ENCODE measurements at places on chromosomes 16 and 17.
A peak's percentile ranks its signal among the peaks of the same experiment; 100 is the strongest.

- no peak overlapping the region for H3K4me3 ChIP-seq
- peaks cover 3% of the 10 kb centered on the region for H3K36me3 ChIP-seq
- H3K27ac ChIP-seq, result no peak overlapping the region
- H3K4me1 ChIP-seq, result no peaks in the 10 kb centered on the region
- no peaks in the 10 kb centered on the region for H3K27me3 ChIP-seq
Measured at GRCh38 chr17:56880571-56880970, 33.3 kb downstream of the TRIM25 start.

- no peak overlapping the region for H3K4me3 ChIP-seq
- H3K36me3 ChIP-seq, result peaks cover 1% of the 10 kb centered on the region
- no peak overlapping the region for H3K27ac ChIP-seq
- no peaks in the 10 kb centered on the region for H3K4me1 ChIP-seq
Measured at GRCh38 chr17:73419881-73420280, 108.1 kb upstream of the CDC42EP4 start.

- no peaks in the 10 kb centered on the region for H3K36me3 ChIP-seq
- H3K4me3 ChIP-seq, result no peak overlapping the region
- H3K4me1 ChIP-seq, result no peaks in the 10 kb centered on the region
- H3K27me3 ChIP-seq, result peaks cover 26% of the 10 kb centered on the region
- DNase-seq, result no peak
- no peak overlapping the region for H3K27ac ChIP-seq
Measured at GRCh38 chr17:57963149-57963511, 7.9 kb upstream of the CUEDC1 start.

DNA sequence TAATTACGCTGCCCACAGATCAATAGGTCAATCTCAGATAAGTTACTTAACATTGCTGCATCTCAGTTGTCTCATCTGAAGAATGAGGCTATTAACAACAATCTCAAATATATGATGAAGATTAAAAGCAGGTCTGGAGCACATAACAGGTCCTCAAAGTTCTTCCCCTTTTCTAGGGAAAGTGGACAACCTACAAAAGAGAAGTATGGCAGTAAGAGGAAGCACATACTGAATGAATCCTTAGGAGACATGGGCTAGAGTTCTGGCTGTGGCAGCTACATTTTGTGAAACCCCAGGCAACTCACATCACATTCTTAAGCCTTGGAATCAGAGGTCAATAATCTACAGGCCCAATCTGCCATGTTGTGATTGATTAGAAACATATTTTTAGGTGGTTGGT is 180.6 kb downstream of the PCTP start:
- no peak overlapping the region for H3K27ac ChIP-seq
- peaks cover 2% of the 10 kb centered on the region for H3K27me3 ChIP-seq
- H3K4me1 ChIP-seq, result no peaks in the 10 kb centered on the region
- H3K36me3 ChIP-seq, result no peaks in the 10 kb centered on the region
- DNase-seq, result no peak

DNA sequence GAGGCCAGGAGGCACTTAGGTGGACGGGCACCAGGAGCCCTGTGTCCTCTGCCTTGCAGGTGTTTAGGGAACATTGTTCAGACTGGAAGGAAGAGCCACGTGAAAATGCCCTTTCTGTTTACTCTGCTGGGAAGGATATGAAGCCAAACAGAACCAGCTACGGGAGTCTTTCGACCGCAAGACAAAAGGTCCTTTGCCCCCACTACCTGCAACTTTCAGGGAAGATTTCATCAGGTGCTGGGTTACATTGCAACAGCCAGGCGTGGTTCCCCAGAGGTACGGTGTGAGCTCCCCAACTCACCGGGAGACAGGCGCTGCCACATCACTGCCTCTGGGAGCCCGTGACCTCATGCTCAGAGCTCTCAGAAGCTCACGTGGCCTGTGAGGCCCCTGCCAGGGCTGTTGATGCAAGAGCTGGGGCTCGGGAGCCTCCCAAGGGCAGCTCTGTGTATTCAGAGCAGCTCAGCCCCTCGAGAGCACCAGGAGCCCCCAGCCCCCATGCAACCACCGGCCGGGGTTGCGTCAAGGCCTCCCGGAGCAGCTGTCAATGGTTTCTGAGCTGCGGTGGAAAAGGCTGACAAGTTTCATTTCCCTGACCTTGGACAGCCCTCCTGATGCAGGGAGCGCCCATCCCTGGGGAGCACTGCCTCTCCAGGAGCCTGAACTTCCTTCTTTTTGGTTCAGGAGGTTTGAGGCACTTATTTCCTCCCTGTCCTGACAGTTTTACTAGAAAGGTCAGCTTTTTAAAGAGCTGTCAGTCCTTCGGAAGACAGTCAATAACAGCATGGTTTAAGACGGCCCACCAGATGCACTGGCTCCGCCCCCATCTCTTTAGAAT is 42.1 kb downstream of the TBC1D16 start:
- no peaks in the 10 kb centered on the region for H3K36me3 ChIP-seq
- H3K4me3 ChIP-seq, result peak overlapping the region; percentile 79
- peaks cover 37% of the 10 kb centered on the region for H3K4me1 ChIP-seq
- peak; percentile 81 for DNase-seq
- peaks cover 6% of the 10 kb centered on the region for H3K27me3 ChIP-seq

DNA sequence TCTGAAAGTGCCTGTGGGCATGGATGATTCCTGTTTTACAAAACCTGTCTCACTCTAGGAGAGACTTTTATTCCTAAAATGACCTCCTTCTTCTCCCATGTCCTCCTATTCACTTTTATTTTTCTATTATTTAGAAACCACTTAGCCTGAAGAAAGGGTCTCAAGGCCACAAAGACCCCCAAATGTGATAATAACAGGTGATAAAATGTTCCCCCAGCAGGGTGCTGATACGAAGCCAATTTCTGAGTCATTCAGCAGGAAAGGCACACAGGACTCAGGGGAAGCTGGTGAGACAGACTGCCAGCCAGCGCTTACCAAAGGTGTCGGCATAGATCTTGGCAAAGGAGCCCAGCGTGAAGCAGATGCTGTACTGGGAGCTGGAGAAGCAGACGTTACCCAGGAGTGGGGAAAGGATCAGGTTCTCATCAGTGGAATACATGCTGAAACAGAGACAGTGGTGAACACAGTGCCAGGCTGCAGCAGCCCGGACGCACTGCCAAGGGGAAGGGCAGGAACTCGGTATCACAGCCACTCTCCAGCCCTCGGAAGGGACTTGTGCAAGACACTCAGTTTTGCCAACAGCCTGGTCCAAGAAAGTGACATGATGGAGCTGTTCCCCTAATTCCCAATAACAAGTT is 24.6 kb downstream of the HIGD1B start:
- no peak for DNase-seq
- H3K36me3 ChIP-seq, result peaks cover 59% of the 10 kb centered on the region
- H3K27me3 ChIP-seq, result no peaks in the 10 kb centered on the region

- DNase-seq, result no peak
- no peaks in the 10 kb centered on the region for H3K27me3 ChIP-seq
- peaks cover 65% of the 10 kb centered on the region for H3K36me3 ChIP-seq
- no peak overlapping the region for H3K4me3 ChIP-seq
Measured at GRCh38 chr17:82943751-82944150, 103.9 kb upstream of the ZNF750 start.

DNA sequence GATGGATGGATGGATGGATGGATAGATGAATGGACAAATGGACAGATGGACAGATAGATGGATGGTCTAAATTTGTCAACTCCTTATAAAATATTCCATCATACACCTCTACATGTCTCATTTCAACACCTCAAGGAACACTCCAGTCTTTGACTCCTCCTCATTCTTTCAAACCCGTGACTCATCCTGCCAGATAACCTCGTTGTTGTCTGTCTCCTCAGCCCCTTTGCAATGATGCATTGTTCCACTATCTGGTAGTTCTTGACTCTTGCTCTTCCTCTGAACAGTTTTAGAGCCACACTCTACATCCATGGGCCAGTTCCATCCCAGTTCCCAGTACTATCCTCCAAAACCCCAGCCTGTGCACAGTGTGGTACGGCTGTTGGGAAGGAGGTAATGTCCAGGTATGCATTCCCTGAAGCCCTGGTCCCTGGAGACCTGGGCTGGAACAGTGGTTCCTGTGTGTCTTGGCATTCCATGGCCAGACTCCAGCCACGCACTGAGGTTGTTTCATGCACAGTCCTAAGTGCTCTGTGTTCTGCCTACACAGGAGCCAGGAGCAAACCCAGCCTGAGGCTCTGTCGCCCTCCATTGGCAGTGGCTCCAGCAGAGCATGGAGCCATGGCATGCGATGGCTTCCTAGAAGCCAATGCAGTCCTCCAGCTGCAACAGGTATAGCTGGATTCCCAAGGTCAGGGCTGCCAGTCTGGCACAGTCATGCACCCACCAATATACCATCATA is 105.7 kb downstream of the C17orf67 start:
- H3K27ac ChIP-seq, result no peak overlapping the region
- H3K36me3 ChIP-seq, result no peaks in the 10 kb centered on the region
- H3K4me3 ChIP-seq, result no peak overlapping the region
- DNase-seq, result no peak
- peaks cover 8% of the 10 kb centered on the region for H3K27me3 ChIP-seq
- no peaks in the 10 kb centered on the region for H3K4me1 ChIP-seq

DNA sequence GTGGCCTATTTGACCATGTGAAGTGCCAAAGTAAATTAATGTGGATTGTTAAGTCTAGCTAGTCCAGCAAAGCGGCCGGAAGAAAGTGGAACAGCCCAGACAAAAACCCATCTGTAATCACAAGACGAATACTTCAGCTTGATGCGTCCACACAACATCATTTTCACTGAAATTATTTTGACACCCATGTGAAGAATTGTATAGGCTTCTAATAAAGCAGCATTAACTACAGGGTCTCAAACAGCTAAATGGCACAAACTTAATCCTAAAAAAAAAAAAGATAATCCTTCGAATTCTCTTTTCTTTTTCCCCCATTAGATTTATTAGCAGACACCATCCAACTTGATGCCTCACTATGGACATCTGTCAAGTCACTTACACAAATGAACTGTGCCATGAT is 73.8 kb downstream of the TOX3 start:
- H3K4me1 ChIP-seq, result no peaks in the 10 kb centered on the region
- DNase-seq, result no peak
- no peaks in the 10 kb centered on the region for H3K36me3 ChIP-seq
- no peak overlapping the region for H3K4me3 ChIP-seq

DNA sequence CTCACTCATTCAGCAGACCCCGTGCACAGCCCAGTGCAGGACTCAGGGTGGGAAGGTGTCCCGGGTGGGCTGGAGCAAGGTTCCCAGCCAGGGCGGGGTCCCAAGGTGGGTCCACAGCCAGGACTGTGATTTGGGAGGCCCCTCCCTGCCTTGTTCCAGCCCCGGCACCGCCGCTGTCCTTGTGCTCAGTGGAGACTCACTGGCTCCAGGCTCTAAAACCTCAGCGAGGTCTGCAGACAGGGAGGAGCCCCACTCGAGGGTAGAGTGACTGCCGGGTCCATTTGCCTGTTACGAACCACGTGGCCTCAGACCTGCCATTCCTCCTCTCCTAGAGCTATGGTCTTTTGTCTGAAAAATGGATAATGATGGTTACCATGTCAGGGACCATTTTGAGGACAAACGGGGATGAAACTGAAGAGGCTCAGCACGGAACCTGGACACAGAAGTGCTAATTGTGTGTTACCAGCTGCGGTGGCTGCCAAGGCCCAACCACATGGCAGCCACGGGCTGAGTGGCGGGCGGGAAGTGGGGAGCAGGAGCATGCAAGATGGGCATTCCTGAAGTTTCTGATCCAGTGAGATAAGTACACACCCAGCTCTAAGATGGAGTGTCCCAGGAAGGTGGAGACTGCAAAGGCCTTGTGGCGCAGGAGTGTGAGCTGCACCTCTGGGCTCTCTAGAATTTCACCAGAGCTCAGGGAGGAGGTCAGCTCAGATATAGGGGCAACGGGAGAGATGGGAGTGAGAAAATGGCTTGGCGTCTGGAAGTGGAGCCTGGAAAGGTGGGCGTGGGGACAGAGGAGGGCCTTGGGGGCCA is 317.6 kb downstream of the SEC14L1 start:
- peak overlapping the region; percentile 96 for H3K27ac ChIP-seq
- no peaks in the 10 kb centered on the region for H3K27me3 ChIP-seq
- H3K4me3 ChIP-seq, result peak overlapping the region; percentile 97
- H3K4me1 ChIP-seq, result peaks cover 65% of the 10 kb centered on the region
- H3K36me3 ChIP-seq, result peaks cover 59% of the 10 kb centered on the region

GRCh38 chr17:8326511-8327302 is 12.9 kb upstream of the ODF4 start:
- peaks cover 44% of the 10 kb centered on the region for H3K27me3 ChIP-seq
- H3K27ac ChIP-seq, result no peak overlapping the region
- peak overlapping the region; percentile 79 for H3K4me3 ChIP-seq
- H3K36me3 ChIP-seq, result no peaks in the 10 kb centered on the region
- H3K4me1 ChIP-seq, result peaks cover 17% of the 10 kb centered on the region
- DNase-seq, result peak; percentile 70

- peak; percentile 78 for DNase-seq
- H3K4me1 ChIP-seq, result peaks cover 37% of the 10 kb centered on the region
- peak overlapping the region; percentile 94 for H3K4me3 ChIP-seq
Measured at GRCh38 chr17:30824002-30824355, 513 bp downstream of the CRLF3 start.

- H3K4me3 ChIP-seq, result no peak overlapping the region
- H3K4me1 ChIP-seq, result no peaks in the 10 kb centered on the region
- no peaks in the 10 kb centered on the region for H3K36me3 ChIP-seq
- peaks cover 2% of the 10 kb centered on the region for H3K27me3 ChIP-seq
- no peak overlapping the region for H3K27ac ChIP-seq
- no peak for DNase-seq
Measured at GRCh38 chr16:6483469-6484033, 849.1 kb upstream of the RBFOX1 start.

GRCh38 chr16:5653789-5654188 is 556.2 kb upstream of the EEF2KMT start:
- H3K4me1 ChIP-seq, result no peaks in the 10 kb centered on the region
- no peak for DNase-seq
- H3K36me3 ChIP-seq, result no peaks in the 10 kb centered on the region
- H3K27ac ChIP-seq, result no peak overlapping the region
- no peaks in the 10 kb centered on the region for H3K27me3 ChIP-seq

- H3K27me3 ChIP-seq, result peaks cover 39% of the 10 kb centered on the region
- H3K36me3 ChIP-seq, result no peaks in the 10 kb centered on the region
- no peak for DNase-seq
- peaks cover 2% of the 10 kb centered on the region for H3K4me1 ChIP-seq
Measured at GRCh38 chr17:68592009-68592408, 9.2 kb downstream of the FAM20A start.

GRCh38 chr17:7392696-7393612 is 1.4 kb downstream of the PLSCR3 start:
- no peak for DNase-seq
- peak overlapping the region; percentile 96 for H3K4me3 ChIP-seq
- peak overlapping the region; percentile 51 for H3K27ac ChIP-seq
- peaks cover 28% of the 10 kb centered on the region for H3K4me1 ChIP-seq
- H3K36me3 ChIP-seq, result peaks cover 25% of the 10 kb centered on the region

GRCh38 chr17:27544350-27545131 is 86.4 kb upstream of the LGALS9 start:
- peaks cover 1% of the 10 kb centered on the region for H3K36me3 ChIP-seq
- H3K27me3 ChIP-seq, result peaks cover 3% of the 10 kb centered on the region
- peaks cover 77% of the 10 kb centered on the region for H3K4me1 ChIP-seq

GRCh38 chr17:72684405-72685020 is 408.0 kb downstream of the SLC39A11 start:
- no peak overlapping the region for H3K27ac ChIP-seq
- no peaks in the 10 kb centered on the region for H3K36me3 ChIP-seq
- H3K4me3 ChIP-seq, result no peak overlapping the region
- H3K27me3 ChIP-seq, result no peaks in the 10 kb centered on the region
- no peaks in the 10 kb centered on the region for H3K4me1 ChIP-seq

- no peaks in the 10 kb centered on the region for H3K4me1 ChIP-seq
- no peaks in the 10 kb centered on the region for H3K27me3 ChIP-seq
- no peak overlapping the region for H3K4me3 ChIP-seq
- peaks cover 11% of the 10 kb centered on the region for H3K36me3 ChIP-seq
- DNase-seq, result no peak
Measured at GRCh38 chr17:4870855-4871254, 28.5 kb upstream of the C17orf107 start.

GRCh38 chr17:63841350-63842172 is 924 bp downstream of the SMARCD2 start:
- H3K4me3 ChIP-seq, result peak overlapping the region; percentile 98
- H3K4me1 ChIP-seq, result peaks cover 26% of the 10 kb centered on the region
- peaks cover 8% of the 10 kb centered on the region for H3K36me3 ChIP-seq
- peak; percentile 74 for DNase-seq
- H3K27me3 ChIP-seq, result no peaks in the 10 kb centered on the region
- peak overlapping the region; percentile 93 for H3K27ac ChIP-seq

Data from activated CD4-positive, alpha-beta T cell treated with anti-CD3 and anti-CD28 coated beads, Interleukin-2, amount 10 ng/mL, durations not matched to agents 24 days and 14 days (primary cell).